ENCODE measurements at places on chromosomes 3 and 15.

- no peak for DNase-seq
These were observed 181.8 kb downstream of the PDCD6IP start for GRCh38 chr3:33980252-33980651.

DNA sequence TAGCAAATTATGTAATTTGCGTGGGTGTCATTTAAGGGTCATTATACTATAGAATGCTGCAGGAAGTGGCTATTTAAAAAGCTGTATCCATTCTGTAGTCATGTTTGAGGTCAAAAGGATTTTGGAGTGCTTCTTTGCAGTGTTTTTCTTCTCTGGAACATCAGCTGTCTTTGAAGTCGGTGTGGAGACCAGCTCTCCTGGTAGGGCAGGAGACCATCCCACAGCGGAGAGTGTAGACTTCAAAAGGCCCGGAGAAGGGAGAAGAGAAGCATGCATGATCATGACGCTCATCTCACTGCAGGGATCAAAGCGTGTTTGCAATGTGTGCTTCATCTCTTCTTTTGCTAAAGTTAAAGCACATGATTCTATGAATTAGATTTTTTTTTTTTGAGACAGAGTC, 19.9 kb downstream of the PXK start:
- no peak for DNase-seq

DNA sequence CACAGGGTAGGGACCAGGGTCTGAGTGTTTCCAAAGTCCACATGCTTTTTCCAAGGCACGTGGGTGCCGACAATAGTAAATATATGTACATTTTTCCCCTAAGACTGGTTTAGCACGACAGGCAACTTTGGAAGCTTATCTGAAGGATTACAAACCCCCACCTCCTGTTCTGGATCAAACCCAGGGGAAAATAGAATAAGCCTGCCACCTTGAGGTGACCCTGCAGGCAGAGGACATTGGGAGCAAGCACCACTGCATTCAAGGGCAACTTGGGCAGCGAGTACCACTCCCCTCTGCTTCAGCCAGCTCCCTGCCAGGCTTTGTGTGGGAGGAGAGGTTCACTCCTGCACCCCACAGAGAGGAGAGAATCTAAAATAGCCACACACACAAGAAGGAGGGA, 44.8 kb downstream of the KBTBD12 start:
- peak; percentile 6 for DNase-seq

DNA sequence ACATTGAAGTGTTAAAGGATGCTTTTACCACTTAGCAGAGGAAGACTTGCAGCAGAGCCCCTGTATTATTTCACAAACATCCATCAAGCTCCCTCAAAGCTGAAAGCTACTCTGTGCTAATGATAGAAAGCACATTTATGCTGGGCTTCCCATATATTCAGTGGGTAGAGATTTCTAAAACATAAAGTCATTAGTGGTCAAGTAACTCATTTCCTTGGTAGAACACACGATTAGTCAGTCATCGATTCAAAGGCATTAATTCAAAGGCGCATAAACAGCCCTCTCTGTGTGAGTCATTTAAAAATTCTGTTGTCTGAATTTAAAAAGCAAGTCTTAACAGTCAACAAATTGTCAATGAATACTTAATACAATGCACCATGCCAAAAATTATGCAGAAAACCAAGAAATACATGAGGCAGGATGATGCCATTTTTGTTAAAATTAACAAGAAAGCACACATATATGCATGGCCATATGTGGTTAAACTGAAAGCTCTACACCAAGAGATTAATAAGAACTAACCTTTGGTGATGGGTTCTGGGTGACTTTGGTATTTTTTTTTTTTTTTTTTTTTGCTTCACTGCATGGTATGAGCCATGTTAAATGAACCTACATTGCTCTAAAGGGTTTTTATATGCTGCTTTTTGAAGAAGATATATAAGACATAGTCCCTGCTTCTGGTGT, 61.7 kb downstream of the LDHAL6B start:
- peak; percentile 39 for DNase-seq

- no peak for DNase-seq
These were observed 716.2 kb downstream of the DIPK2A start for GRCh38 chr3:144687862-144688261.

DNA sequence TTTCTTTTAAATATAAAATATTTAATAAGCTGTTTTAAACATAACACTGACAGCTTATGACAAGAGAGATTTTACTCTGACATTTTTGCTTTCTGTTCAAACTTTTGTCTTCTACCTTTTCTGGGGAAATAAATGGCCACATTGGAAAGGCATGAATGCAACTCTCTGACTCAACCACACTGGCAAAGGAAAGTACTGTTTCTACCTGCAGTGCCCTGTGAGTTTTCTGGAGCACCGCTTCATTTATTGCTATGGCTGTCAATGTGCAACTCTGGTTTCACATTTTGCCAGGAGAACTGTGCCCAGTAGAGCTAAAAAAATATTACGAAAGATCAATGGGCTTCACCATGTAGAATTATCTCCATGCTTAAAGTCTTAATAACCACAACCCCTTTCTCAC, 15.1 kb downstream of the PDZRN3 start:
- DNase-seq: no peak

GRCh38 chr3:137766876-137767537, 2.9 kb downstream of the SOX14 start:
- DNase-seq: no peak

DNA sequence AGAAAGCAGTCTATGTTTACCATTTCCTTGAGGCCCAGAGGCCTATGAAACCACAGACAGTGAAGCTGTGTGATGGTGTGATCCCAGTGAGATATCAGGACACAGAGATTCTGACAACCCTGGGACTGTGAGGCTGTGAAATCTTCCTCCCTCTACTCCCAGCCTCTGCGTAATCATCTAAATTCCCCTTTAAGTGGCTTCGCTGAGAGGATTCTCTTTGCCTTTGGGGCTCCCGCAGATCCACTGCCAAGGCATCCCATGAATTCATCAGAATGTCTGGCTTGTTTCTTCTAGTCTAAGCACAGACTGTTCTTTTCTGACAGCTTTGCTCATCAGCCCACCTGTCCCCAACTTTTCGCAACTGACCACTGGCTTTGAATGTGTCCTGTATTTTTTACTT, 901.2 kb upstream of the NR2F2 start:
- DNase-seq: no peak

GRCh38 chr3:139529662-139530061, 9.9 kb downstream of the RBP1 start:
- no peak for DNase-seq

DNA sequence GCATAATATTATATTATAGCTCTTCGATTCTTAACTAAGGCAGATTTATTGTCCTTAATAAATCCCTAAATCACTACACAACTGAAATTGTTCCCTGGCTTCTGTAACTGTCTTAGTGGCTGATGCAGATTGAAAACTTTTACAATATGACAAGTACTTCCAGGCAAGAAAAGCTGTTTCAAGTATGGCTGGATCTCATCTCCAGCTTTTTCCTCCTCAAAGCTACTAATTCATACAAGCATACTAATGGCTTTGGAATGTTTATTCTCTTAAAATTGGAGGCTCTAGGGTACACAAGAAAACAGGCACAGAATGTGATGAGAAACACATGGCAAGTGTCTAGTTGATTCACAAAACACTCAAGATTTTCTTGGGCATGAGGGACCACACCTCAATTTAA, 351.5 kb upstream of the ICE2 start:
- DNase-seq: no peak

DNA sequence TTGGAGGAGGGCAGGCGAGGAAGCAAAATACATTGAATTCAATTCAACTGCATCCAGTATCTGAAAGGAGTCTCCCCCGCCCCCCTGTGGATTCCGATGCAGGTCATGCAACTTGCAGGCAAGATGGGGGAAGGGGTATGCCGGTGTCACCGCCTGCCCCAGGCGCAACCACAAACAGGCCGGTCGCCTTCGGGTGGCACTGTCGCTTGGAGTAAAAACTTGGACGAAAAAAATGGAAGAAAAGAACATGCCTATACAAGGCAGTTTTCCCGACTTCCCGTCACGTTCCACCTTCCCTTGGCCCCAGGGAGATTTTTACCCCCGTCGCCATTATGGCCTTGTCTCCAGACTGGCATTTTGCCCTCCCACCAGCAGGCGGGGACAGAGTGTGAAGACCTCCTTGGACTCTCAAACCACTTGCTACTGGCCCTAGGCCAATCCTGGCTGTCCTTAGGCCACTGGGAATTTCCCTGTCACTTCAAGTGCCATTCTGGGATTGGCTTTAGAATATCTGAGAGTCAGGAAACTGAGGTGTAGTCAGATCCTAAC, 1.6 kb upstream of the NTRK3 start:
- DNase-seq: no peak

DNA sequence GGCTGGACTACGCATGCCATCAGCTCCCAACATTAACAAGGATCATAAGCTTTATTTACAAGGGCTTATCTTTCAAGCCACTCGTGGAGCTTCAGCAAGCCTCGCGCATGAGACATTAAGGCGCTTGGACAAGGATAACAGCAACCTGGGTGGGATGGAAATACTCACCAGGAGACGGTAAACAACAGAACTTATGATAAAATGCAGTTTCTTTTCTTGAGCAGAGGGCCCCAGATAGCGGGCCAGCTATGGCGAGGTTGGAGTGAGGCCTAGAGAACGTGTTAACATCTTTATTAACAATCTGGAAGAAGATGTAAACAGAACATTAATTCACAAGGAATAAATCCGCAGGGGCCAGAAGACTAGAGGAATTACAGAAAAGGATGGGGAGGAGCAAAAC, 158.2 kb downstream of the NTRK3 start:
- no peak for DNase-seq

DNA sequence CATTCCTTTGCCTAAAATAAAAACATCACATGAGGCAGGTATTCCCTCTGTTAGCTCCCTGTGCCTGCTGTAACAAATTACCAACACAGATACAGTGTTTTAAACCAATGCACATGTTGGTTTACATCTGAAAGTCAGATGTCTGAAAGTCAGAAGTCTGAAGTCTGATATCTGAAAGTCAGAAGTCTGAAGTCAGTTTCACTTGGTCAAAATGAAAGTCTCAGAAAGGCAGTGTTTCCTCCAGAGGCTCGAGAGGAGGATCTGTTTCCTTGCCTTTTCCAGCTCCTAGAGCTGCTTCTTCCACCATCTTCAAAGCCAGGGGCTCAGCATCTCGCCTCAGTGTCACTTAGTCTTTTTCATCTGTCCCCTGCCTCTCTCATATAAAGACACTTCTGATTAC, 22.0 kb downstream of the SST start:
- DNase-seq: no peak

GRCh38 chr15:63348392-63348791, 33.3 kb downstream of the CA12 start:
- peak; percentile 43 for DNase-seq

- DNase-seq: no peak
These were observed 97.1 kb downstream of the LRRC28 start for GRCh38 chr15:99348412-99348811.

GRCh38 chr15:41746802-41747201, 27.5 kb upstream of the MAPKBP1 start:
- peak; percentile 11 for DNase-seq

DNA sequence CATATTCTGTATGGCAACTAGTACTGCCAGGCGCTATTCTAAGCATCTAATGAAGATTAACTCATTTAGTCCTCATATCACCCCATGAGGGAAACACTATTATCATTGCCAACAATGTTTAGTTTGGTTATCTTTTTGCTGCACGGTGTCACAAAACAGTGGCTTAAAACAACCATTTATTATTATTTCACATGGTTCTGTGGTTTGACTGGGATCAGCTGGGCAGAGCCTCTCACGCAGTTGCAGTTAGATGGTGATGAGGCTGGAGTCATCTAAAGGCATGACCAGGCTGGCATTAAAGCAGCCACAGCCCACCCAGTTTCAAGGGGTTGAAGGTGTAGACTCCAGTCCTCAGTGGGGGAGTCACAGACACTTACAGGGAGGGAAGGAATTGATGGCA, 32.8 kb upstream of the RASA2 start:
- DNase-seq: no peak

GRCh38 chr3:331881-332280, 135.3 kb downstream of the CHL1 start:
- no peak for DNase-seq
